ENCODE measurements at places on chromosomes 5 and 9. TPM values are rescaled to one million over a fixed set of nuclear protein-coding genes. Genes with fewer than 3 reads are reported as not detected.

PCDHGB4 gene
- 1.7 TPM for total RNA-seq

PPP3R2 gene
- 0.08 TPM for total RNA-seq

HSPA5 gene
- 342 TPM for total RNA-seq

SLCO6A1 gene
- not detected for total RNA-seq

WHRN gene
- 1.9 TPM for total RNA-seq

BRD3OS gene
- 3.2 TPM for total RNA-seq

PCDHGC3 gene
- total RNA-seq, result 5.7 TPM

MLANA gene
- 0.25 TPM for total RNA-seq

WDR38 gene
- not detected for total RNA-seq

DMRT3 gene
- total RNA-seq, result not detected

RLN2 gene
- total RNA-seq, result not detected

GRCh38 chr9:133420392-133420827 is 1.8 kb upstream of the ADAMTS13 start:
- H3K4me3 ChIP-seq, result no peak overlapping the region
- no peak overlapping the region for H3K27ac ChIP-seq
- H3K27me3 ChIP-seq, result no peaks in the 10 kb centered on the region
- peaks cover 20% of the 10 kb centered on the region for H3K4me1 ChIP-seq
- no peaks in the 10 kb centered on the region for H3K36me3 ChIP-seq

DNA sequence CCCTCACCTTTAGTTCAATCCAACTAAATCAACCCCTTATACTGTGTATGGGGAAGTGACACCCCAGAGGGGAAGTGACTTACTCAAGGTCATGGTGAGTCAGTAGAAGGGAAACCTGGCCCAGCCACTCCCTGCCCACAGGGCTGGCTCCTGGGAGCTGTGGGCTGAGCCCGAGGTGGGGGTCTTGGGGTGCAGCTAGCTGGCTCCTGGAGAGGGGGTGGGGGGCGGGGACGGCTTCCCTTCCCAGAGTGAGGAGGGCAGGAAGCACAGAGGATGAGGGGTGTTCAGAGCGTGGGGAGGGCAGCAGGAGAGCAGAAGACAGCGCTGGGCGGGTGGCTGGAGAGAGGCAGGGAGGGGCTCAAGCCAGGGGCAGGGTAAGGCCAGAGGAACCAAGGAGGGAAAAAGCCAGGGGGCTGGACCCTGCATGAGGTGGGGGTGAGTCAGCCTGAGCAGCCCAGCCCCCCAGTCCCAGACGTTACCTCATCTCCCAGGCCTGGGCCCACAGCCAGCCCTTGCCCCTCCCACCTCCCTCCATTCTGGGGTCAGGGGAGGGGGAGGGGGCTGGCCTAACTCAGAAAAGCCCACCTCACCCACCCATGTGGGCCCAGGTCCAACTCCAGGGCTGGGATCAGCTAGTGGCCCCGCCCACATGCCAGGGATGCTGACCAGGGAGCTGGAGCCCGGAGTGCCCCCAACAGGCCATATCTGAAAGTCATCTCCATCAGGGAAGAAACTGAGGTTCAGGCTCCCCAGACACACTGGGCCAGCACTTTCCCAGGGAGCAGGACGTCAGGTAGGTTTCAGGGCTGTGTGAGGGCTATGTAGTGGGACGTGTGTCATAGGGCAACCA is 2.8 kb downstream of the PDLIM7 start:
- no peak for DNase-seq
- H3K27me3 ChIP-seq, result no peaks in the 10 kb centered on the region
- no peaks in the 10 kb centered on the region for H3K36me3 ChIP-seq

DNA sequence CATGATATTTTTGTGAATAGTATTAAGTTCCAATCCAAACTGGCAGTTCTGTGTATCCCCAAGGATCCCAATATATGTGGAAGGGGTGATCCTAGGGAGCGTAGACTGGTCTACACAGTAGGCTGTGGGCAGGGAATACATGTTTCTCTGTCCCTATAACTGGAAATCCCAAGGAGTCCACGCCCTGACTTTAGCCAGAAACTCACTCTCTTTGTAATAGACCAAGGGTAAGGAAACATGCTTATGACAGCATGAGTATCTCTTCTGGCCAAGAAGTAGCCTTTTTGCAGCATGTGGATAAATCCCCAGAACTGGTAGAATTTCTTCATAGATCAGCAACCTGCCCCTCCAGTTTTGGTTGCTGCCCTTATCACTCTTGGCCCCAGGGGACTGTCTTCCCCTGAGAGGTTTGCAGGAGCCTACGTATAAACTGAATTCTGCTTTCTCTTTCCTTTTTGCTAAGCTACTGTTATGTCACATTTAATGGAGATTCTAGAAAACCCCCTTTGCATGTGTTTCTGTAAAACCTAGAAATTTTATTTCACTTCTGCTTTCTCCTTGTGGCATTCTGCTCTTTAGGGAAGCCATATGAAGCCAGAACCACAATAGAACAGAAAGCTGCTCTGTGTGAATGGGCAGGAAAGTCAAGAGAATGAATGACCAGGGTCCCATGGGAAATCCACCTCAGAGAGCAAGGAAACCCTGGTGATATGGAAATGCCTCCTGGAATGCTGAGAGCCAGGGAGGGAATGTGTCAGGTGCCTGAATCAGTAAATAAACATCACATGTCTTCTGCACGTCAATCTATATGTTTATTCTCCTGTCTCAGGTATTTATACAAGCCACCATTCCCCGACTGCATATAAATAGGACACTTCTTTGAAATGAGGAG is 3.5 kb downstream of the IFNA2 start:
- H3K27ac ChIP-seq, result no peak overlapping the region
- no peaks in the 10 kb centered on the region for H3K36me3 ChIP-seq
- no peak overlapping the region for H3K4me3 ChIP-seq
- DNase-seq, result no peak
- no peaks in the 10 kb centered on the region for H3K4me1 ChIP-seq

- H3K27me3 ChIP-seq, result no peaks in the 10 kb centered on the region
- peaks cover 28% of the 10 kb centered on the region for H3K36me3 ChIP-seq
- H3K4me1 ChIP-seq, result peaks cover 6% of the 10 kb centered on the region
- H3K27ac ChIP-seq, result no peak overlapping the region
Measured at GRCh38 chr9:120538339-120538738, 41.6 kb downstream of the CDK5RAP2 start.

GRCh38 chr9:78132701-78133058 is 101.1 kb upstream of the GNAQ start:
- peak overlapping the region; percentile 39 for H3K4me3 ChIP-seq
- no peak for DNase-seq
- H3K4me1 ChIP-seq, result no peaks in the 10 kb centered on the region
- no peak overlapping the region for H3K27ac ChIP-seq
- H3K27me3 ChIP-seq, result peaks cover under 1% of the 10 kb centered on the region

DNA sequence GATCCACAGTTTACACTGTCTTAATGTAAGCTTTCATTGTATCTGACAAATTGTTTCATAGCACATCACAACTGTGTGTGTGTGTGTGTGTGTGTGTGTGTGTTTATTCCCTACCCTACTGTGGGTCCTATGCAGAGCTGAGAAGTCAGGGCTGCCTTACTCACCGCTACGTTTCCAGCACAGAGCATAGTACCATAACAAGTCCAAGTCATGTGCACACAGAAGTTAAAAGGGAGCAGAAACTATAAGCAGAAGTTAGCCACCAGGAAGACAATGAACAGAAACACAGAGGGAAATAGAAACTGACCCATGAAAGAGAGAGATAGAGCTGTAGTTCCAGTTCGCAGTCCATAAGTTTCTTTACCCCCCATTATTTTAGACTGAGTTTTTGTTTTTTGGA is 38.2 kb upstream of the DMXL1 start:
- H3K27ac ChIP-seq, result no peak overlapping the region
- H3K36me3 ChIP-seq, result no peaks in the 10 kb centered on the region
- H3K27me3 ChIP-seq, result no peaks in the 10 kb centered on the region
- no peaks in the 10 kb centered on the region for H3K4me1 ChIP-seq

- no peak overlapping the region for H3K4me3 ChIP-seq
- no peaks in the 10 kb centered on the region for H3K36me3 ChIP-seq
- H3K27me3 ChIP-seq, result no peaks in the 10 kb centered on the region
- no peak for DNase-seq
Measured at GRCh38 chr9:13513286-13513685, 233.8 kb upstream of the MPDZ start.

- peak; percentile 42 for DNase-seq
- H3K27ac ChIP-seq, result peak overlapping the region; percentile 77
- H3K4me3 ChIP-seq, result no peak overlapping the region
- H3K4me1 ChIP-seq, result peaks cover 10% of the 10 kb centered on the region
- no peaks in the 10 kb centered on the region for H3K27me3 ChIP-seq
Measured at GRCh38 chr5:36305571-36306326, 4.0 kb upstream of the RANBP3L start.

DNA sequence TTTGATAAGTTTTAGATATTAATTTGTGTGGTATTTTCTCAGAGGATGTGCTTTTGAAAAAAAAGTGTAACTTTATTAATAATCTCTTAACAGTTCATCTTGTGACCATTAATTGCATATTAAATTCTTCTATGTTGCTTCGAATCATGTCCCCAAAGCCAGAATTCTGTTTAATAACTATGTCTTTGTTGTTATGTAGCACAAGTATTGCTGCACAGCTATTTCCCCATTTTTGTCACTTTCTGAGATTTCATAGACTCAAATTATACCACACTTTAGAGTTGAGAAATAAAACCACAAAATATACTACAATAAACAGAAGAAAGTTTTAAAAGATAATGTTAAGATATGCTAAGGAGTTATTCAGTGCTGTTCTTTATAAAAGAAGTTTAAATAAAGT is 2.8 kb downstream of the MEF2C start:
- H3K27ac ChIP-seq, result no peak overlapping the region
- H3K27me3 ChIP-seq, result no peaks in the 10 kb centered on the region
- no peak for DNase-seq
- H3K36me3 ChIP-seq, result no peaks in the 10 kb centered on the region
- H3K4me3 ChIP-seq, result no peak overlapping the region

DNA sequence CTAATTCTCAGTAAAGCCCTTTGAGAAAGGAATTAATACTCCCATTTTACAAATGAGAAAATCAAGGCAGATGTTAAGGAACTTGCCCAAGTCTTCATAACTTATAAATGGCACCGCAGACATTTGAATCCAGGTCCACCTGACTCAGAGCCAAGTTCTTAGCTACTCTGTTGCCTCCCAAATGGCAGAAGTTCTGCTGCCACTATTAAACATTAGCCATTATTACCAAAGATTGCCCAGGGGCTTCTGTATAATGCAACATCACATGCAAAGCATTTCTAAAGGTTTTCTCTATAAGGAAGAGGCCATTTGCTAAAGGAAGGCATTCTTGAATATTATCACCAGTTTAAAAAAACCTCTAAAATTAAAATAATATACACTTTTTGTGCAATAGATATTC is 28.3 kb downstream of the TPD52L3 start:
- H3K27ac ChIP-seq, result no peak overlapping the region
- DNase-seq, result no peak
- no peaks in the 10 kb centered on the region for H3K4me1 ChIP-seq
- no peaks in the 10 kb centered on the region for H3K27me3 ChIP-seq

- no peaks in the 10 kb centered on the region for H3K36me3 ChIP-seq
- H3K27me3 ChIP-seq, result no peaks in the 10 kb centered on the region
- no peak for DNase-seq
- H3K4me3 ChIP-seq, result no peak overlapping the region
- no peak overlapping the region for H3K27ac ChIP-seq
Measured at GRCh38 chr9:99182356-99182755, 39.4 kb downstream of the ALG2 start.

GRCh38 chr9:133003671-133004090 is 25.2 kb downstream of the GFI1B start:
- peak; percentile 39 for DNase-seq
- H3K4me1 ChIP-seq, result no peaks in the 10 kb centered on the region
- H3K4me3 ChIP-seq, result no peak overlapping the region
- no peaks in the 10 kb centered on the region for H3K27me3 ChIP-seq
- H3K36me3 ChIP-seq, result no peaks in the 10 kb centered on the region

GRCh38 chr9:16358751-16359150 is 511.7 kb downstream of the BNC2 start:
- H3K4me3 ChIP-seq, result no peak overlapping the region
- no peaks in the 10 kb centered on the region for H3K36me3 ChIP-seq
- H3K4me1 ChIP-seq, result no peaks in the 10 kb centered on the region
- DNase-seq, result no peak
- H3K27me3 ChIP-seq, result no peaks in the 10 kb centered on the region

DNA sequence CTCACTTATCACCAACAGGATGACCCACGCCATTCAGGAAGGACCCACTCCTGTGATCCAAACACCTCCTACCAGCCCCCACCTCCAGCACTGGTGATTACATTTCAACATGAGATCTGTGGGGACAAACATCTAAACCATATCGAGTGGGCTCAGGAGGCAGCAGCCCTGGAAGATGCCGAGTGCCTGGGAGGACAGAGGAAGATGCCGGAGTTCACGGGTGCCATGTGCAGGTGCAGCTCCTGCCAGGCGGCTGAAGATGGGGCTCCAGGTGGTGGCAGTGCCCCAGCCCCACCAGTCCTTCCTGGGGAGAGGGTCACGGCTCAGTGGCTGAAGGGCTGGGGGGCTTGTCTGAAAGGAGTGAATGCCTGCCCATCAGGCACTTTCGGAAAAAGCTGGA is 6.1 kb upstream of the CEP72 start:
- H3K4me1 ChIP-seq, result no peaks in the 10 kb centered on the region
- H3K4me3 ChIP-seq, result no peak overlapping the region
- no peak overlapping the region for H3K27ac ChIP-seq
- DNase-seq, result no peak
- H3K36me3 ChIP-seq, result no peaks in the 10 kb centered on the region

DNA sequence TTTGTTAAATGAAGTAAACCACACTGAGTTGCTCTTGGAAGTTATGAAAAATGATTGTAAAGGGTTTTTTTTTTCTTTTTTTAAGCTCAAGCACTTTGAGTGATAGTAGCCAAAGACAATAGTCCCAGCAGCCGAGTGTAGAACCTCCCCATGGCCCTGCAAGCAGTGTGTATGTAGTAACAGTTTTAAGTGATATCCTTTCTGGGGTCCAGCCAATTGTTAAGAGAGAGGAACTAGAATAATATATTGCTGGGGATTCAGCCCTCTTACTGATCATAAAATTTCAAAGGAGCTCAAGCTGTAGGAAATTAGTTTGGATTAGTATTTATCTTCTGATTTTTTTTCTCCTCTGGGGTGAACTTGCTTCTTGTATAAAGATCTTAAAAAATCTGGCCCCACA is 43.2 kb downstream of the NPR3 start:
- DNase-seq, result no peak
- H3K4me1 ChIP-seq, result no peaks in the 10 kb centered on the region
- no peak overlapping the region for H3K27ac ChIP-seq
- H3K4me3 ChIP-seq, result no peak overlapping the region
- H3K27me3 ChIP-seq, result no peaks in the 10 kb centered on the region

- no peaks in the 10 kb centered on the region for H3K36me3 ChIP-seq
- no peak overlapping the region for H3K4me3 ChIP-seq
- no peaks in the 10 kb centered on the region for H3K27me3 ChIP-seq
- H3K4me1 ChIP-seq, result peaks cover 3% of the 10 kb centered on the region
Measured at GRCh38 chr5:176454724-176455394, 6.7 kb downstream of the FAF2 start.

DNA sequence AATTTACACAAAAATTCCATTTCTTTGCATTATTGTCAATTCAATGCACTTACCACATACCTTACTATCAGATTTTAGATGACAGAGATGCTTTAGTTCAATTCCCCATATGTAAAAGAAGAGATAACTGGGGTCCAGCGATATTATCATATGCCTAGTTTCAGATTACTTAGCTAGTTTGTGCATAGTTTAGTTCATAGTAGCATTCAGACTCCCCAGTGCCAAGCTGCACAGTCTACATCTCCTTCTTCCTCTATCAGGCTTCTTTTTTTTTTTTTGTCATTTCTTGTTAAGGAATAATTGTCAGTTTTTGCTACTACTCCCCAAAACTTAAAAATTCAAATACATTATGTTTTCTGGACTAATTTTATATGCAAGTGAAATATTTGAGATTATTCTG is 175.0 kb downstream of the SSBP2 start:
- no peak overlapping the region for H3K4me3 ChIP-seq
- no peak for DNase-seq
- H3K27ac ChIP-seq, result no peak overlapping the region
- no peaks in the 10 kb centered on the region for H3K4me1 ChIP-seq
- no peaks in the 10 kb centered on the region for H3K27me3 ChIP-seq
- no peaks in the 10 kb centered on the region for H3K36me3 ChIP-seq
